Bronchial smooth muscle cell (primary cell): ENCODE measurements at places on chromosomes 7 and 10. TPM values are rescaled to one million over a fixed set of nuclear protein-coding genes. Genes with fewer than 3 reads are reported as not detected.

Gene SCIN
- 0.16 TPM in 1 of 2 replicates, not detected in the other for total RNA-seq

Gene SPDYE16
- under 0.01 and 0.26 TPM in 2 replicates for total RNA-seq

Gene IQUB
- 0.63 and 0.69 TPM in 2 replicates for total RNA-seq

Gene PRKRIP1
- 9.7 and 14.5 TPM in 2 replicates for total RNA-seq

Gene SLC29A4
- 1.7 and 6.1 TPM in 2 replicates for total RNA-seq

Gene EVX1
- total RNA-seq = not detected in 2 replicates

Gene OR6B1
- total RNA-seq = not detected in 2 replicates

Gene OR6V1
- total RNA-seq = not detected in 2 replicates

Gene SSC4D
- total RNA-seq = 0.43 and 0.47 TPM in 2 replicates

Gene HKDC1
- under 0.01 and 0.77 TPM in 2 replicates for total RNA-seq

Gene SPACDR
- 0.17 and 0.32 TPM in 2 replicates for total RNA-seq

Gene AGMO
- total RNA-seq = under 0.01 TPM in 2 replicates

Gene FAM25A
- total RNA-seq = not detected in 2 replicates

Gene CCDC3
- total RNA-seq = 0.16 and 0.17 TPM in 2 replicates

Gene MYO1G
- total RNA-seq = under 0.01 TPM in 2 replicates

Gene CALML5
- total RNA-seq = 0.17 TPM in 1 of 2 replicates, not detected in the other

Gene CCT6A
- 178 and 183 TPM in 2 replicates for total RNA-seq

Gene GFRA1
- total RNA-seq = under 0.01 TPM in 2 replicates

Gene NUTM2E
- total RNA-seq = not detected in 2 replicates

Gene CASP7
- 23.6 and 35.2 TPM in 2 replicates for total RNA-seq

Gene RPP30
- 23.0 and 27.4 TPM in 2 replicates for total RNA-seq

Gene CALN1
- total RNA-seq = not detected in 2 replicates

Gene PRPS1L1
- not detected in 2 replicates for total RNA-seq
